ENCODE measurements at places on chromosomes 7 and 10.
A peak's percentile ranks its signal among the peaks of the same experiment; 100 is the strongest.

GRCh38 chr10:69861251-69862240 lies 59.8 kb downstream of the COL13A1 start:
- DNase-seq = no peak

DNA sequence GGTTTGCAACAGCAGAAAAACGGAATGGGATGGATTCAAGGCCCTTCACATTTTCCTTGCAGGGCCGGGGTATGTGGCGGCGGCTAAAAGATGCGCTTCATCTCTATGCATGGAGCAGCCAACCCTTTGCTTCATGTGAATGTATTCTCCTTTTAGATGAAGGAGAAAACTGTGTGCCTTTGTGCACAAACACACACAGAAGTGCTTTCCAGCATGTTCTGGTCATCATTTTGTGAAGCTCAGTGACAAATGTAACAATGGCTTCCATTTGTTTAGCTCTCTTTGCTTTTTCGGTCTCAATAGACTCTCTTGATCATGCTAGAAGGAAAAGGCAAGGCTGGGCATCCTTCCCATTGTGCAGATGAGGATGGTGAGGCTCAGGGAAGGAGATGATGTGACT lies 161.7 kb upstream of the MKI67 start:
- DNase-seq = no peak

DNA sequence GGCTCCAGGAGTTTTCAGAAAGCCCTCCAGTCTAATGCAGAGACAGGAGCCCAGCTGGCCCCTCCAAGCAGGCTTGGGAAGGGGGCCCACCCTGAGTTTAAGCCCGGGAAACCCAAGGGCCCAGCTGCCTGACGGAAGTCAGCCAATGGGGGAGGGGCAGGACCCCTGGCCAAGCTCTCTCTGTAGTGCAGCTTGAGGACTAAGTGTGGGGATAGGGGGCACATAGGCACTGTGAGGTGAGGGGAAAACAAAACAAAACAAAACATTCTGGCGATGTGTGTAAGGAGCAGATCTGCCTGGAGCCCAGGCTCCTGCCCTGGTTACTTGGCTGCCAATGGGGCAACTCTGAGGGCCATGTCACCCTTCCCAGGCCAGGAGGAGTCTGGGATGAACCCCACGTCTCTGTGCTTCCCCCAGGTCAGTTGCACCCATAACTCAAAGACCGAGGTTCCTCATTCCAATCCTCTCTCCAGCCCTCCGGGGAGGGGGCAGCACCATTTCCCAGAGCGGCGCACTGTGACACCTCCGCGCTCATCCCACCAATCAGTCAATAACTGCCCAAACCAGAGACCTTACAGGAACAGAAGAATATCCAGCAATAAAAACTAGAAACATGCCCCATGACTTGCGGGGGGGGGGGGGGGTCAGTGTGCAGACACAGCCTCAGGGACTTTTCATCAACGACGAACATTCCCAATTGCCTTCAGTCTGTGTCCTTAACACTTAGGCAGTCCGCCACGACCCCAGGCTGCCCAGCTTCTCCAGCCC lies 1.7 kb downstream of the CXCL12 start:
- no peak for DNase-seq

GRCh38 chr7:66277492-66277891 lies 72.4 kb downstream of the TPST1 start:
- DNase-seq = no peak

DNA sequence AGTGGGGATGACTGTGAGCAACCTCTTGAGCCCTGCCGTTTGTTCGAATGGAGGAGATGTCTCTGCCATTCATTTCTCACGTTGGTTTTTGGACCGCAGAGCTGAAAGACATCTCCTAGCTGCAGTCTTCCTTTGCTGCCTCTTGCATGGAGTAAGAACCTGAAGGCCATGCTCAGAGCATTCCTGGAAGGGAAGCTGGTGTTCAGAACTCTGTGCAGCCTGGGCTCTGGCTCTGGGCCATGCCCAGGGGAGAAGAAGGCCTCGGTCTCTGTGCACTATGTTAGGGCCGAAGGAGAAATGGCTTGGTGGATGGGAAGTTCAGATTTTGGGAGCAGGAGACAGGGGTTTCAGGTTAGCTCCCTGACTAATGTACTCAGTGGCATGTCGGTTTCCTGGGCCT lies 22.9 kb downstream of the SFTPD start:
- no peak for DNase-seq

- DNase-seq = no peak
Measured at GRCh38 chr7:106794276-106795083, 70.6 kb upstream of the PIK3CG start.

GRCh38 chr10:106571192-106571946 lies 593.1 kb downstream of the SORCS1 start:
- no peak for DNase-seq

- DNase-seq = no peak
Measured at GRCh38 chr7:126535176-126535575, 717.6 kb downstream of the GRM8 start.

GRCh38 chr10:31769564-31769963 lies 159.1 kb downstream of the ARHGAP12 start:
- no peak for DNase-seq

DNA sequence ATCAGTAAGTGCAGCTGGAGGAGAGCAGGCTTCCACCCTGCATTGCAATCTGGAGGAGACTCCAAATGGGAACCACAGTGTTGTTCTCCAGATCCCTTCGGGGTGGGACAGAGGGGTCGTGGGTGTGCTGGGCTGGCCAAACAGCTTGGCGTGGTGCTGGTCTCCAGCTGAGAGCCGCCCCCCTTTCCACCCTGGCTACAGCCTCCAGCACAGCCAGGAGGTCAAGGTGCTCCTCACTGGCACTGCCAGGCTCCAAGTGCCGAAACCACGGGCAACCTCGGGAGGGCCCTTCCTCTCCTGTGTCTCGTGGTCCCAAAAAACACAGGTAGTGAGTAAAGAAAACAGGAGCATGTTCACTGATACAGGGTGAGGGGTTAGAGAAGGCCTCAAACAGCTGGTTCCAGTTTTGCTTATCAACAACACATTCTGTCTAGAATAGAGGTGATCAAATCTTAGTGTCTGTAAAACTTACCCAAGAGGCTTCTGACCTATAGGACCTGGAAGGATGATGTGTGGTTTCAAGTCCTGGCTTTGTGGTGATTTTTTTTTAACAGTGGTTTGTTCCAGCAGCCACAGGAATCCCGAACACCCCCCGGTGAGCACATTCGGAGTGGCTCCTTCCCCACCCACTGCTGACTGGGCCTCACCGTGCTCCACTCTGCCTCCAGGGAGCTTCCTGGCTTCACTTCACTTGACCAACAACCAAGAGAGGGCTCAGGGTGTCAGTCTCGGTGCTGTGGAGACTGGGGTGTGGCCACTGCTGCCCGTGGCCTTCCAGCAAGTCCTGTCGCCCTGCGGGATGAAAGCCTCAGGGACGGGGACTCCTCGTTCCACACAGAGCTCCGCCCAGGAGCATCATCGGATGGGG lies 31.2 kb upstream of the EN2 start:
- no peak for DNase-seq

DNA sequence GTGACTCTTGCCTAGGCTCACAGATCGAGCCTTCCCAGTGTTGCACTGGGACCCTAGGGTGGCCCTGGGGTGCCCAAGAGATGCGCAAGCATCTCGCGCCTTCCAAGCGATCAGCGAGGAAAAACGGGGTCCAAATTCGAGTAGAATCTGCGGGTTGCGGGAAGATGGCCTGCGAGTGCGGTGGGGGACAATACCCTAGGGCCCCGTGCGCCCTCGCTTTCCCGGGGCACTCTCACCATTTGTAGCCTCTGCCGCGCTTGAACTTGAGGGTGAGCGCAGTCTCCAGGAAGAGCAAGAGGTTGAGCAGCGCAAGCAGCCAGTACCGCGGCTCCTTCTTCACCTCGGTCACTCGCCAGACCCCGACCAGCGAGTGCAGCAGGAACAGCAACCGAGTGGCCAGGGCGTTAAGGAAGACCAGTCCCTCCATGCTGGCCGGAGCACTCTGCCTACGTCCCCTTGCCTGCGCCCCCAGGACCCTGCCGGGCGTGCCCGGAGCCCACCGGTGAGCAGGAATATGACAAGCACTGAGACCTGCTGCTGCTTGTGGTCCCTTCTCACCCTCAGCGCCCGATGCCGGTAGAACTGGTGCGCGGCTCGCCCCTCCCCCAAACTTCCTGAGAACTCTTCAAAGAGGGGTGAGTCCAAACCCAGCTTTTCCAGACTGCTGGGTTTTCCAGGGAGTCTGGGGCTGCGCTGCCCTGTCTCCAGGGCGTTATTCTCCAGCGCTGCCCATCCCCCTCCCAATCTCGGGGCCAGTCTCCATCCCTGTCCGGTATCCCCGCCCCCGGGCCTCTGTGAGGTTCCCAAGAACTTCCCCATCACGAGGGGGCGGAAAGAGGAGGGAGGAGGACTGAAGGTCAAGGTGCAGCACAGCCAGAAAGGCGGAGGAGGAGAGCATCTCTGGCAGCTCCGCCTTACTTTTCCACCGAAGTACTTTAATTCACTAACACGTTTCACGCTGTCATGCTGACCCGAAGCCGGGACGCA lies at the start of gene TMEM26:
Gene TMEM26 (minus strand): TSS at position 727 of the 987 bp plus-strand sequence. CDS start 300 bp downstream, at position 427.
- DNase-seq = no peak

DNA sequence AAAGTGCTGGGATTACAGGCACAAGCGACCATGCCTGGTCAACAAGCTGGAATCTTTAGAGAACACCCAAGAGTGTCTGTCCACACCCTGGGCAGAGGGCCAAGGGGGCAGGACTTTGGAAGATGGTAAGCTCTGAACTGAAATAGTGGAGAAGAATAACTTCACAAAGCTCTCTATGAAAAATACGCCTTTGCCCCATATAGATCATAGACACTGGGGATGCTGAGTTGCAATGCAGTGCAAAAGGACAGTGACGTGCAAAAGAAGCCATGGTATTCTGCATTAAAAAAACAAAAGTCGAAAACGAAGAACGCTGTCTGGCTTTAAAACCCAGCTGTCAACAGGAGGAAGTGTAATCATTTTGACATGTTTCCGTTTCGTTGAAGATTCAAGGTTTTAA lies 353.6 kb downstream of the CALN1 start:
- no peak for DNase-seq

GRCh38 chr7:81170291-81170690 lies 251.4 kb upstream of the SEMA3C start:
- no peak for DNase-seq

GRCh38 chr7:88692493-88692892 lies 67.0 kb upstream of the ZNF804B start:
- DNase-seq = no peak

DNA sequence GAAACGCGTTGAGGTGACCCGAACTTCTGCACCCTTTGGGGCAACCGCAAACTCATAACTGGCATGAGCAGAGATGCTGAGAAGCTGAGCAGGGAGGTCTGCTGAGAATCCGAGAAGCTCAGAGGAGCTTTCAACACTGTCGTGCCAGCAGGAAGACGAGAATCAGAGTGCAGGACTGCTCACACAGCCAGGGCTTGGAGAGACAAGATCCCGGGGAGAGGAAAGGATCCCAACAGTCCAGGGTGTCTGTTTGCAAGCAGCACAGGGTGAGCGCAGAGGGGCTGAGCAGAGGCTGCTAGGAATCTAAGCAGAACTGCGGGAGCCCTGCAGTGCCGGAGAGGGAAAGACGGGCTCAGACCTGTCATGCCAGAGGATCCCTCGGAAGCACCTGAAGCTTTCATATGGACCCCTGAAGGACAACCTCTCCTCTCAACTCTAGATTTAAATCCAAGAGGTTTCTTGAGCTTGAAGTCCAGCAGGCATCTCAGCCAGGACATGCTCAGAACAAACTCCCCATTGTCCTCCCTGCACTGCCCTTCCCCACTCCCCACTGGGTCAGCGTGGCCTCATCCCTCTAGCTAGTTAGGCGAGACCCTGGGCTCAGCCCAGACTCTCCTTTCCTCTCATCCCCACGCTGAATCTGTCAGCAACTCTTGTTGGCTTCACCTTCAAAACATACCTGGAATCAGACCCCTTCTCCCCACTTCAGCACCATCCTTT lies 40.7 kb downstream of the FOXL3 start:
- no peak for DNase-seq

- DNase-seq = no peak
Measured at GRCh38 chr10:31935678-31936077, 7.0 kb upstream of the ARHGAP12 start.

DNA sequence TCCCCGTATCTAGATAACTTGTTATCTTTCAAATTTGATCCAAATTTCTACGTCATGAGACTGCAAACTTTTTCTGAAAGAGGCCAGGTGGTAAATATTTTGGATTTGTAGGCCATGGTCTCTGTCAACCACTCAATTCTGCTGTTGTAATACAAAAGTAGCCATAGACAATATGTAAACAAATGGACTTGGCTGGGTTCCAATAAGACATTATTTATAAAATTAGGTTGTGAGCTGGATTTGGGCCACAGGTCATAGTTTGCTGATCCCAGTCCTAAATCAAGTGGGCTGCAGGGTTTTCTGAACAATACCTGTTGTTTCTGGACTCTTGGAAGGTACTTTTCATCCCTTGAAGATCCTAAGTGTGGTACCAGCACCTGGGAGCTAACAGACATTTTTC lies 1178.0 kb downstream of the SORCS1 start:
- DNase-seq = no peak

GRCh38 chr10:120478386-120478785 lies 21.4 kb downstream of the PLPP4 start:
- no peak for DNase-seq

DNA sequence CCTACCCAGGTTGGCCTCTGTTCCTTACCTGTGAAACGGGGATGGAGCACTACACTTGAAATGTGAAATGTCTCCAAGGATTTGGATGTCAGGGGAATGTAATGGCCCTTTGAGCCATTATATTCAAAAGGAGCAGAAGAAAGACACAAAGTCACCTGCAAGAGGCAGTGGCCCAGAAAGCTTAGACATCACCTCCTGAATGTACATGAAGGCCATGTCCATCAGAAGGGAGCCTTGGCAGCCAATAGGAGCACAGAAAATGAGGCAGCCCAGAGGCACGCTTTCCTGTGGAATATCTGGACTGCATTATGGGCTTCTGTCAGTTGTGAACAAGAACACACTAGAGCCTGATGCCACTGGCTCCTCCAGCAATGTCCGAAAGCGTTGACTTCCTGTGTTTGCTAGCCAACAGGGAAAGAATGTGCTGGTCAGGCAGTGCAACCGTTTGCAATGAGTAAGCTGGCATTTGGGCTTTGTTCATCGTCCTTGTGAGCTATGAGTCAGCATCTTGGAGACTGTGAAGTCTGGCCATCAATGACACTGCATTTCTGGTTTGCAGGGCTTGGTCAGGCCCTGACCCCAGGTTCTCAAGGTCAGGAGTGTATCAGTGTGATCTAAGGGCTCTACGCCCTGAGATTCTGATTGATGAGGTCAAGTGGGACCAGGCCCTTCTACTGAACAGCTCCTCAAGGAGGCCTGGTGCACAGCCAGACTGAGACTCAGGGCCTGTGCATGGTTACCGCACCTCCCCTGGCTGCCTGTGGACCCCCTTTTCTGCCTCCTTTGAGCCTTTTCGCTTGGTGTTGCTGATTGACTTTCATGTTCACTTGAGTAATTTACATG lies 222.4 kb downstream of the RPS24 start:
- peak; percentile 57 for DNase-seq

DNA sequence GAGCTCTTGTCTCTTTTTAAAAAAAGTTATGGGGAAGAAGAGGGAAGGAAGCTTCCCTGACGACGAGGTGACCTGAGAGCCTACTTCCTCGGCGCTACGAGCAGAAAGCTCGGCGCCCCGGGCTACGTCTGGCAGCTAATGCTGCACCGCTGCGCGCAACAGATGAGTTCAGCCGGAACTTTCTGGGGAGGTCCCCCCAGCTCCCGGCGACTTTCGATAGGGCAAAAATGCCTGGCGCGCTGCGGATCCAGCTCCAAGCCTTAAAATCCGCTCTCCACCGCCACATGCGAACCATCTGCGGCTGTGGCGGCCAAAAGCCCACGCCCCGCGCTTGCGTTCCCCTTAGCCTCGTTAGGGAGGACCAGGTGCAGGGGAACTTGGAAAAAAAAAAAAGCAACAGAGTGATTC lies 621 bp downstream of the P4HA1 start:
- DNase-seq = no peak

- DNase-seq = no peak
Measured at GRCh38 chr10:129547608-129548007, 80.6 kb downstream of the MGMT start.

All from smooth muscle cell of the brain vasculature (primary cell).